ENCODE measurements at places on chromosomes 3 and 15.

DNA sequence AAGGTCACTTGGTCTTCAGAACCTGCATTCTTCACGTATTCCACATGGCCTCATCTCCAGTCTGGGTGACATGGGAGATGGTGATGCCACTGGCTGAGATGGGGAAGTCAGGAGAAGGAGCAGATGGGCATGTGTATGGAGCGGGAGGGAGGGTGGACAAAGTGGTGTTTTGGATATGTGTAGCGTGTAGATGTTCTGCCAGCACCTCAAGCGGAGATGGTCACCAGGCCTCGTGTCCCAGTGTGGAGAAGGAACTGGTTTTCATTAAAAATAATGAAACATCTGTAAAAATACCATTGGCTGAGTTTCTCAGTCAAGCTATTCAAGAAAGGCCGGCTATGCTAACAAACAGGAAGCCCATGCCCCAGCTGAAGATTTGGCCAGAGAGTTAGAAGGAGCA is 26.2 kb downstream of the LARP6 start:
- no peak for DNase-seq

DNA sequence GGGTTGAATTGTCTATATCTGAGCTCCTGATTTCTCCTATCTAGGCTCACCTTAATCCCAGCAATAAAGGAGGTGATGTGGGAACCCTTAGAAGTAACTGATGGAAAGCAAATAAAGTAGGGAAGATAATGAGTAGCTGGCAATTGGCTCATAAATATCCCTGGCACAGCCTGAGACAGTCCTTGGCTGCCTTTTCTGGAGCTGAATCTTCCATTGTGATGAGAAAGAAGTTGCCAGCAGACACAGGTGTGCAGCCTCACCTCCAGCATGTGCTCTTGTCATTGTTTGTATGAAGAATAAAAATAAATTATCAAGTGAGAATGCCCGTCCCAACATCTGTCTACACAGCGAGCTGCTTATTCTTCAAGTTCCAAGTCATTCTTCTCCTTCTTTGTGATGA is 53.2 kb upstream of the RASGRP1 start:
- no peak for DNase-seq

DNA sequence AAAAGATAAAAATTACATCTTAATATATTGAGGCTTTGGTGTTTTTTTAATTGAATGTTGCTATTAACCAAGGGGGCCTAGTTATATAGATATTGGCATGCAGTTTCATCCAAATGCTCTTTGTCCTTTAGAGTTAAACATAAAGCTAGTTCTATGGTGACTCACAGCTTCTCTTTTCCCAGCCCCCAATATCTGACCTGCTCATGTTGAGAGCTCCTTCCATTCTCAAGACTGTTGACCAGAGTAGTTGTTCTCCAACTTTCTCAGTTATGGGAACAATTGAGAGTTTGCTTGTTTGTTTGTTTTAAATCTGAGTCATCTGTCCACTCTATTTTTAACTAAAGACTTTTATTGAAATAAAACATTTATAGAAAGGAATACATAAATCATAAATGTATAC is 15.8 kb upstream of the RARB start:
- no peak for DNase-seq

DNA sequence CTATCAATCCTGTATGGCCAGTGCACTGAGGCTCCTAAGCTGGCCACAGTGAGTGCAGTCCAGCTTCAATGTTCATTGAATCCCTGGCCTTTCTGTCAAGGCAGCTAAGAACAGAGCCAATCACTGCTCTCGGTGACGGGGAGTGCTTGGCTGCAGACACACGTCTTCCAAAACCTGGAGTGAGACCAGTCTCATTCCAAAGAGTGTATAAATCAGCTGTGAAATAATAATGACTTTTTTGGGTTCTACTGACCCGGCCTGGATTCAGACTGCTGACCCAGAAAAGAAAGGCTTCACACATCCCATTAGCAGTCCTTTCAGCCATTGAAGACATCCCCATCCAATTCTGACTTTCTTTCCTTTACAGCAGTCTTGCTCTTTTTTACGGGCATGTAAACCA is 665.5 kb downstream of the GBE1 start:
- no peak for DNase-seq

DNA sequence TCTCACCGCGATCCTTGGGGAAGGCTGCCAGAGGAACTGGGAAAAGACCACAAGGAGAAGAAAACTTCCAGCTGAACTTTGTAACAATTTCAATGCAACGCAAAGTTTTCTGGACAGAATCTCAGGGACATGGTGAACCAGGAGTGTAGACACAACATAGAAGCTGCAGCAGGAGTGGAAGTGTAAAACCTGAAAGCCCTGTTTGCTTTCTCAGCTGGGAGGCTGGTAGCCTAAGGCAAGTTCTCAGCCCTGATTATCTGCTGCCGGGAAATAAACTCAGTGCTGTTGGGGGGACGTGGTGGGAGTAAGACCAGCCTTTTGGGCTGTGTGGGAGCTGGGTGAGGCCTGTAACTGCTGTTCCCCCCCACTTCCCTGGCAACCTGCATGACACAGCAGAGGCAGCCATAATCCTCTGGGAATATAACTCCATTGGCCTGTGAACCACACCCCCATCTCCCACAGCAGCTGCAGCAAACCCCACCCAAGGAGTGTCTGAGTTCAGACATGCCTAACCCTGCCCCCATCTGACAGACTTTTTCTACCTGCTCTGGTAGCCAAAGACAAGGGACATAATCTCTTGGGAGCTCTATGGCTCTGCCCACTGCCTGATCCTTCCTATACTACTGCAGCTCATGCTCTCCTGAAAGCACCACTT is 106.7 kb downstream of the ZNF621 start:
- DNase-seq, result no peak
